ENCODE measurements at places on chromosomes 13 and 19. TPM values are rescaled to one million over a fixed set of nuclear protein-coding genes. Genes with fewer than 3 reads are reported as not detected.
A peak's percentile ranks its signal among the peaks of the same experiment; 100 is the strongest.

- H3K27me3 ChIP-seq = no peaks in the 10 kb centered on the region
- no peak overlapping the region for H3K4me3 ChIP-seq
- no peak overlapping the region for H3K27ac ChIP-seq
- H3K36me3 ChIP-seq = no peaks in the 10 kb centered on the region
Observed at GRCh38 chr13:113616991-113617749, 32.6 kb downstream of the TFDP1 start.

DNA sequence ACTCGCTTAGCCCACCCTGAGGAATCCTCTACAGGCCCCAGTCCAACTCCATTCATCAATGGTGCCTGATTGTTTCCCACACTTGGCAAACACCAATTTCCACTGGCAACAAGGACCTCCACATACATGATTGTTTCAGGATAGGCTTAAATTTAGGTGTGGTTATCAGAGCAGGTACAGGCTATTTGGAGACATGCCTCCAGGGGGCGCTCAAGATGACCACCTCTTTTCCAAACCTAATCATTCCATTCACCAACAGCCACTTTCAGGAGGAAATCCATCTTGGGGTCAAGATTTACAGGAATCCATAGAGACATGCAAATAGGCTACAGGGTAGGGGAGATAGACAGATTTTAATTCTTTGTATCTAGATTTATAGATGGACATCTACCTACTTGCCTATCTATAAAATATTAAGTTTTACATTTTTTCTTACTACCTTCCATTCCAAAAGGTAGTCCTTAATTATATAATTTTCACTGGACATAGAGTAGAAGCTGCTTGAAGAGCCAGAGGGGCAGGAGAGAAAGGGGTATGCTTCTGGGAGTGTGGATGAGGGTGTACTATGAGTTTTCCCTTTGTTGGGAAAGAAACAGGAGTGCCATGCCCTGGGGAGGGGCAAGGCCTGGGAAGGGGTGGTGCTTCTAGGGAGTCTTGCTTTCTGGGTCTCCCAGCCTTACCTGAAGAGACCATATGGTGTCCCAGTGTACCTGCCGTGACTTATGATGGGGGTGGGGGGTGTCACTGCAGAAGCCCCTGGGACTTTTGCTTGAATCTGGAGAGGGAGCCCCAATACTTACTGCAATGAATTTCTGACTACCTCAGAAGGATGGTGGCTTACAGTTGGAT, 14.1 kb upstream of the PCDH8 start:
- H3K27ac ChIP-seq = no peak overlapping the region
- no peaks in the 10 kb centered on the region for H3K36me3 ChIP-seq
- no peaks in the 10 kb centered on the region for H3K4me1 ChIP-seq
- H3K27me3 ChIP-seq = peaks cover 35% of the 10 kb centered on the region

The LILRB4 gene
- not detected for total RNA-seq

The APLP1 gene
- total RNA-seq = 11.5 TPM

The TNFRSF19 gene
- 38.3 TPM for total RNA-seq

DNA sequence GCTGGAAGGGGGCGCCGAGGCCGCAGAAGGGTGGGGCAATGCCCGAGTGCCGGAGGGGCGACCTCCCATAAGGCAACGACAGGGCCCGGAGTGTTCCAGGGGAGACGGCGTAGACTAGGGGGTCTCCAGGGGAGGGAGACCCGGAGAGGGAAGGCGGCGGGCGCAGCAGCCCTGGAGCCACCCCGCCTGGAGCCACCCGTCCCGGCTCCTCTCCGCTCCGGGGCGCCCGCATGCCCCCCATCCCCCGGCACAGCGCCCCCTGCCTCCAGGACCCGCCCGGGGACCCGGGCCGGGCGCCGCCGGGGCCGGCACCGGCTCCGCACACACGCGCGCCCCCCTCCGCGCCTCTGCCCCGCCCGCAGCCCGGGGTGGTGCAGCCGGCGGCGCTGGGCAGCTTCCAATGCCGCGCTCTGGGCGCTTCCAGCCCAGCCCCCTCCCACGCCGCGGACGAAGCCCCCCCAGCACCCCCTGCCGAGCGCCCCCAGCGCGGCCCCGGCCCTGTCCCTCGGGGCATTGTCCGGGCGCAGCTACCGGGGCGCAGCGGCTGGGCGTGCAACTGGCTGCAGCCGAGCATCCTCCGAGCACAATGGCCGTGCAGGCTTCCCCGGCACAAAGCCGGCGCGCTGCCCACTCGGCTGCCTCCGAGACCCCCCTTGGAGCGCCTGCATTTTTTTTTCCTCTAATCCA, 519 bp downstream of the PTPRS start:
- DNase-seq = peak; percentile 50
- peak overlapping the region; percentile 69 for H3K4me3 ChIP-seq
- H3K27me3 ChIP-seq = no peaks in the 10 kb centered on the region
- H3K4me1 ChIP-seq = peaks cover 18% of the 10 kb centered on the region
- peaks cover 16% of the 10 kb centered on the region for H3K36me3 ChIP-seq

The FLT1 gene
- total RNA-seq = not detected

The FDX2 gene
- 18.9 TPM for total RNA-seq
